ENCODE measurements at places on chromosomes 7 and 10. TPM values are rescaled to one million over a fixed set of nuclear protein-coding genes. Genes with fewer than 3 reads are reported as not detected.

PDE1C gene
- 1.6 TPM for total RNA-seq

TMEM213 gene
- 0.62 TPM for total RNA-seq

DNA sequence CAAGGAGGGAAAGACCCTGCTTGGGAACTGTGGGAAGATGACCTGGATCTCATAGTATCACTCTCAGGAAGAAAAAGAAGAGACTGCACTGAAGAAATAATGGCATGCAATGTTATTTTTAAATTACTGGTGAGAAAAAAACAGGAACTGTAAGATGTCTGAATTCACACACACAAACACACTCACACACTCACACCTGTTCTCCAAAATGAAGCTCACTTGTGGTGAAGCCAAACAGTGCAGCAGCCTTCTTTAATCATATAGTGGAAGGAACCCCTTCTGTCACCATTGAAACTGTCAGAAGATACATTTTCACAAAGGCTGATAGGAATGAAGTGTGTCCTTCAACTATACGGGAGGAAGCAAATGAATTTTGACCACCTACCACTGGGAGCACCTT lies 156.5 kb upstream of the GHITM start:
- ATAC-seq = no peak

- no peak for ATAC-seq
These were observed 211.2 kb upstream of the PODXL start for GRCh38 chr7:131767591-131767990.

DNA sequence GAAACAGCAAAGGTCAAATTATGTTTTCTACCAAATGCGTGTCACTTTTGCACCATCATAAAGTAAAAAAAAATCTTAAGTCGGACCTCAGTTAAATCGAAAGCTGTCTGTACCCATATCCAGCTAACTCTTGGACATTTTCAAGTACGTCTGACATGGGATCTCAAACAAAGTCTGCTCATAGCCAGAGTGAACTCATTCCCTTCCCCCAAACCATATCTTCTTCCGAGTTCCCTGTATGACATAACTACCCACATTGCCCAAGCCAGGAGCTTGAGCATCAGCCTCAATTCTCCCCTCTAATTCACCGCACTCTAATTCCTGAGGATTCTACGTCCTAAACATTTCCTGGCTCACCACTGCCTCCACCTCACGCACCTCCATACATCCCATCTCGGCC lies 44.8 kb upstream of the TARP start:
- ATAC-seq = no peak

- ATAC-seq = no peak
These were observed 2.7 kb upstream of the IQUB start for GRCh38 chr7:123537026-123537642.

DNA sequence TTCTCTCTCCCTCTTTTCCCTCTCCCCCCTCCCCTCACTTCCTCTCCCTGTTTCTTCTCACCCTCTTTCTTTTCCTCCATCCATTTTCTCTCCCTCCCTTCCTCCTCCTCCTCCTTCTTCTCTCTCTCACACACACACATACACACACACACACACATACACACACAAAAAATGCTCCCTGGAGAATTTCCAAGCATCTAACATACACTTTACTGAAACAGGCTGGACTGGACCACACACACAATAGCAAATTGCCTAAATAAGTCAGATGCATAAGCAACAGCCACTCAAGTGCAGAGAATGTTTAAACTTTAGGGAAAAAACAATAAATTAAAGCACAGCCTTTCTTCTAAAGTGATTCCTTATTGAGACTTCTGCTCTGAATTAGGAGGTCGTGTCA lies 267.7 kb downstream of the FGFR2 start:
- no peak for ATAC-seq

DNA sequence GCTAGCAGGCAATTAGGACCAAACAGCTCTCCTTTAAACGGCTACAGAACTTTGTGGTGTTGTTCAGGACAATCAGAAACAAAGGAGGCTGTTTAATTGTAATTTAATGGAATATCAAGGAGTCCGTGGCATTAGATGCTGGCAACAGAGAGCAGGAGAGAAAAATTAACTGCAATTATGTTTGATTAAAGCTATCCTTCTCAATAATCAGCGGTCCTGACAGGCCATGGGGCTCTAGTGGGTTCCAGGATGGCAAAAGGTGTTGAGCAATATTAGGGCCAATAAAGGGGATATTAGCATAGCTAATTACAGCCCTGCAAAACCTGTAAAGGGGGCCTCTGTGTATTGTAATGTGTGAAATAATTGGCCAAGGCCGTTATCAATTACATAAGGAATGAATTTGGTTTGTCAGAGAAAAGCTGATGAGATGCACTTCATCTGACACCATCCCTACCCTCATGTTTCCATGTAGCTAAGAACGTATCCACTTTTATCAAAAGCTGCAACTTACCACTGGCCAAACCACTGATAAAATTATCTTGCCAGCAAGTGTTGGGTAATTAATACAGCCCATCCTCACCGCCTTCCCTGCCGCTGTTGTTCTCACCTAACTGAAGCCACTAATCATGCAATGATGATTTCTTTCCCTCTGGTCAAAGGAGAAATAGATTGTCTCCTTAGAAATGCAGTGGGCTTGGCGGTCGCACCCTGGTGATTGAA lies 81.6 kb downstream of the EBF3 start:
- no peak for ATAC-seq

DNA sequence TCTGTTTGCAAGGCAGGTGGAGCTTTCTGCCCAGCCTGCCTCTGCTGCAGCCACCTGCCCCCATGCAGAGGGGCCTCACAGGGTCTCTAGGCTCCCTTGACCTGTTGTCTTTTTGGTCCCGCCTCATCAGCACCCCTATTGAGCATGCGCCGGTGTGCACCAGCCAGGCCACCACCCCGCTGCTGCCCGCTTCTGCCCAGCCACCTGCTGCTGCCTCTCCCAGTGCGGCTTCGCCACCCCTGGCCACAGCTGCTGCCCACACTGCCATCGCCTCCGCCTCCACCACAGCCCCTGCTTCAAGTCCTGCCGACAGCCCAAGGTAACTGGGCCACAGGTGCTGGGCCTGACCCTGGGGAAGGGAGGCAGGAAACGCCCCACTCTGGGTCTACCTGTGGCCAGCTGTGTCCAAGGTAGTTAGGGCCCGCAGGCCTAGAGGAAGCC lies 38.1 kb downstream of the LDB3 start:
- ATAC-seq = no peak

DNA sequence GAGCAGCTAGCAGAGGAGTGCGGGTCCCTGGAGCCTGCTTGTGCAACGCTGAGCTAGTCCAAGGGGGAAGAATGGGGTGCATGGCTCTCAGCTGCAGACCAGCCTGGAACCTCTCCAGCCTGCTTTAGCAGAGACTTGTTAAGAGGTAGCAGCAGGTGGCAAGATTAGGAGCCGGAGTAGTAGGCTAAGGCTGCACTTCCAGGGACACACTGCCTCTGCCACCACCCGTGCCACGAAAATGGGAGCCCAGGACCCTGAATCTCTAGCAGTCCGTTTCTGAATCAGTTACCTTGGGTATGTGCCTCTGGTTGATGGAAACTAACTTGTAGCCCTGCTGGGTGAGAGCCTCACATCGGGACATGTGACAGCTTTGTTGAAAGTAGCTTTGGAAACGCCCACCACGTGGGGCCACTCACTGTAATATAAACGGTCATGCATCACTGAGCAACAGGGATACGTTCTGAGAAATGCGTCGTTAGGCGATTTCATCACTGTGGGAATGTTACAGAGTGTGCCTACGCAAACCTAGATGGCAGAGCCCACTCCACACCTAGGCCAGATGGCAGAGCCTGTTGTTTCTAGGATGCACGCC lies 25.9 kb downstream of the HTRA1 start:
- ATAC-seq = peak; percentile 56

- no peak for ATAC-seq
These were observed 208.6 kb upstream of the MGMT start for GRCh38 chr10:129258283-129258923.

Measured in motor neuron (in vitro differentiated cells).